Mesenchymal stem cell (in vitro differentiated cells and primary cell): ENCODE measurements at places on chromosomes 16 and 17.
A peak's percentile ranks its signal among the peaks of the same experiment; 100 is the strongest.

DNA sequence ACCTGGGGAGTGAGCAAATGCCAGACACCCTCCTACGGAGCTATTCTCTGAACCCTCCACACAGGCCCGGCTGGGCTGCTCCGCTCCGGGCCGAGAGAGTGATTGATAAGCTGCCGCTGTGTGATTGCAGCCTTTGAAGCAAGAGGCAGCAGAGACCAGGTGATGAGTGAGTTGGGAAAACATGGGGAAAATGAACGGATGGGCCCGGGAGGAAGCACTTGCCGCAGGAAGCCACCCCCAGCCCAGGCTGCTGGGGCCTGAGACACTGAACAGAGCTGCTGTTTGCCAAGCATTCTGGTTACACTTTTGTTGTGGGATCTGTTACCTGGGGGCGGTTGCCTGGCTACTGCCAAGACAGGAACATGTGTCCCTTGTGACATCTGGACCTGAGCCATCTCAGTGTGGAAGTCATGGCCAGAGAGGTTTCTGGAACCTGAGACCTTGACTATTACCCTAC, 46.4 kb upstream of the KLHDC4 start:
- peaks cover 22% of the 10 kb centered on the region for H3K27me3 ChIP-seq
- H3K4me3 ChIP-seq: no peak overlapping the region
- H3K4me1 ChIP-seq: peaks cover 1% of the 10 kb centered on the region
- H3K27ac ChIP-seq: no peak overlapping the region
- no peaks in the 10 kb centered on the region for H3K36me3 ChIP-seq

GRCh38 chr17:47894498-47895346, 1.3 kb upstream of the SP2 start:
- H3K36me3 ChIP-seq: peaks cover 3% of the 10 kb centered on the region
- H3K27ac ChIP-seq: no peak overlapping the region
- H3K27me3 ChIP-seq: no peaks in the 10 kb centered on the region

DNA sequence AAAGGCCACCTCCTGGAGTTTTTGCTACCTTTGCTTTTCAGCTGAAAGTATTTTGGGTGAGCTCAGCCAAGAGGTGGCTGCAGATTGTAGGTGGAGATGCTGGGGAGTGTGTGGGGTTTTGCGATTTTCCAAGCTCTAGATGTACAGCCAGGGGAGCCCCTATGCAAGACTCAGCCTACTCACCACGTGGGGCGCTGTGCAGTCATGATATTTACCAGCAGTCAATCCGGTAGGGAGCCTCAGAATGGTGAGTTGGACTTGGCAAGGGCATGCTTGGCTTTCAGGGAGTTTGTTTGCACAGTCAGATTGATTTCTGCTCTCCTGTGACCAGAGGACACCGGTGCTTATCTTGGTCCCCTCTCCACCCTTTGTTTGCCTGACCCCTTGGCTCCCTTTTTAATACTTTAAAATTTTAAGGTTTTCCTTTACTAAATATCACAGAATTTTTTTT, 175.3 kb downstream of the UTP18 start:
- H3K4me3 ChIP-seq: no peak overlapping the region
- no peaks in the 10 kb centered on the region for H3K36me3 ChIP-seq
- H3K4me1 ChIP-seq: no peaks in the 10 kb centered on the region
- H3K27ac ChIP-seq: no peak overlapping the region

- no peaks in the 10 kb centered on the region for H3K4me1 ChIP-seq
- H3K36me3 ChIP-seq: no peaks in the 10 kb centered on the region
- no peak for DNase-seq
- H3K27me3 ChIP-seq: no peaks in the 10 kb centered on the region
- H3K27ac ChIP-seq: no peak overlapping the region
These were observed 282.5 kb upstream of the FOXF1 start for GRCh38 chr16:86227801-86228200.

- no peaks in the 10 kb centered on the region for H3K27me3 ChIP-seq
- peaks cover 6% of the 10 kb centered on the region for H3K4me1 ChIP-seq
- peak overlapping the region; percentile 28 for H3K27ac ChIP-seq
- no peak overlapping the region for H3K4me3 ChIP-seq
These were observed 26.5 kb downstream of the DUSP14 start for GRCh38 chr17:37516127-37516571.

DNA sequence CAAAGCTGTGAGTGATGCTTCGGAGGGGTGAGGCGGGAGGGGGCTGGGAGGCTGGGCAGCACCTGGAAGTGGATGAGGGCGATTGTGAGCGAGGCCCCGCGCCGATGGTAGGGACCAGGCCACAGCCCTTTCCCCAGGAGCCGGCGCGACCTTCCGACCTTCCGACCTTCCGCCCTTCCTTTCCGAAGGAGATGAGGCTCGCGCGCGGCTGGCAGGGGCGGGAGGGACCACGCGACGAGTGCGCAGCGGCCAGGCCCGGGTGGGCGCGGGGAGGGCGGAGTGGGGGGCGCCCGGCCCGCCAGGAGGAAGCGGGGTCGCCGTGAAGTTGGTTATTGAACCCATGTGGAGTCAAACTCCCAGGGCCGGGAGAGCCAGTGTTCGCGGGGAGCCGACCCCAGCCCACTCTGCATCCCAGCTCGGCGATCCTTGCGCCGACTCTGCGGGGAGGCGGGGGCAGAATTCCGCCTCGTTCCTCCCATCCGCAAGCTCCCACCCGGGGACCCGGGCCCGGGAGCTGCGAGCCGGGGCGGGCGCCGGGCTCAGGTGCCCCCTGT, 56.6 kb downstream of the RAP1GAP2 start:
- H3K4me1 ChIP-seq: peaks cover 28% of the 10 kb centered on the region
- H3K36me3 ChIP-seq: no peaks in the 10 kb centered on the region
- no peaks in the 10 kb centered on the region for H3K27me3 ChIP-seq

GRCh38 chr16:50496990-50497389, 51.2 kb upstream of the NKD1 start:
- no peak overlapping the region for H3K4me3 ChIP-seq
- H3K36me3 ChIP-seq: no peaks in the 10 kb centered on the region
- H3K4me1 ChIP-seq: no peaks in the 10 kb centered on the region
- no peaks in the 10 kb centered on the region for H3K27me3 ChIP-seq
- H3K27ac ChIP-seq: no peak overlapping the region
